ENCODE measurements at places on chromosomes 6 and 20.

DNA sequence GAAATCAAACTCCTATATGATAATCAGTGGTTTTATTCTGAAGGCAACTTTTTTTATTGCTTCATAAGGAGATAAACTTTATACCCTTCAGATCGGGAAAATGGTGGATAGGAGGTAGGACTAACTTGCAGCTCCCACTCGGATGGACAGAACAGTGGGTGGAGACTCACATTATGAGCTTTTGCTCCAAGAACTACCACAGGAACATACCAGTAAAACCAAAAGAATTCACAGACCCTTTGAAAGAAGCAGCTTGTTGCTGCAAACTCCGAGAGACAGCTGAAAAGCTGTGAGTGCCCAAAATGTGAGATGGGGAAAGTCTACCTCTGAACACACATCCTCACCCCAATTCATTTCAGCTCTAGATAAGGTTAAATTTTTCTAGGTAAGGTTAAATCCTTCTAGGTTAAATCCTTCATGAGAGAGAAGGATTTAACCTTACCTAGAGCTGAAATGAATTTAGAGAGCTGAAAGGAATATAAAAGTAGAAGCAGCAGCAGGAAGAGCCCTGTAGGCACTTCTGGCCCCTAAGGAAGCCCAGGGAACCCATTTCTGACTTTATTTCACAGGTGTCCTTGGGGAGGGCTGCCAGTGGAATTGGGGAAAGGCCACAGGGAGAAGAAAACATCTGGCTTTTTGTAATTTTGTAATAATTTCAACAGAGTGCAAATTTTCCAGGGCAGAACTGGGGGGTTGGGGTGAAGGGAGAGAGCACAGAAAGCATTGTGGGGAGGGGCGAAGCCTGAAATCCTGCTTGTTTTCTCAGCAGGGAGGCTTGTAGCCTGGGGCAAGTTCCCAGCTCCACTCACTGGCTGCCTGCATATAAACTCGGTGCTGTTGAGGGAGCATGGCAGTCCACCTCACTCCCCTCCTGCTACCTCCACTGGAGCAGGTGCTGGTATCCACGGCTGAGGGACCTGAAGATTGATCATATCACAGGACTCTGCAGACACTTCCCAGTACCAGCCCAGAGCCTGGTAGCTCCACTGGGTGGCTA lies 65.9 kb upstream of the HCRTR2 start:
- no peak for DNase-seq

GRCh38 chr6:102732898-102733297 lies 1339.4 kb downstream of the GRIK2 start:
- DNase-seq, result peak; percentile 28

DNA sequence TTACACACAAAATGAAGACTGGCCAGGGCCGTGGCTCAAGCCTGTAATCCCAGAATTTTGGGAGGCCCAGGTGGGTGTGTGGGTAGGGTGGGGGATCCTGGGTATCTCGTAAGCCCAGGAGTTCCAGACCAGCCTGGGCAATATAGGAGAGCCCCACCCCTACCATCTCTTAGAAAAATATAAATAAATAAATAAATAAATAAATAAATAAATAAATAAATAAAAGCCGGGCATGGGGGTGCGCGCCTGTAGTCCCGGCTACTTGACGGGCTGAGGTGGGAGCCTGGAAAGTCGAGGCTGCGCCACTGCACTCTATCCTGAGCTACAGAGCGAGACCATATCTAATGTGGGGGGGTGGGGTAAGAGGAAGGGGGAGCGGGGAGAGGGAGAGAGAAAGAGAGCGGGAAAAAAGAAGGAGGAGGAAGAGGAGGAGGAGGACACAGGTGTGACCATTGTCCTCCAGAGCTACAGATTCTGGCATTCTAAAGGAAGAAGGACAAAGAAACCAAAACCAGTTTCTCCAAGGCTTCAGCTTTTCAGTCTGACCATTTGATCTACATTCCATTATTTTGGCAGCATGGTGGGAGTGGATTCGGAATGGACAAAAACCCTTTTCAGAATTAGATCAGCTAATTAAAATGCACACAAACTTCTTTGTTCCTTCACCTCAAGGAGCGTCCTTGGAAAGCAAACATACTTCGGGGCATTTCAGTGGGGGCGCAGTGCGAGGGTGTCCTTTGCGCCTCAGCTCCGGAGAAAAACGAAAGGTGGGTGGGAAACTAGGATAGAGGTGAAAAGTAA lies 577 bp upstream of the C6orf141 start:
- no peak for DNase-seq

DNA sequence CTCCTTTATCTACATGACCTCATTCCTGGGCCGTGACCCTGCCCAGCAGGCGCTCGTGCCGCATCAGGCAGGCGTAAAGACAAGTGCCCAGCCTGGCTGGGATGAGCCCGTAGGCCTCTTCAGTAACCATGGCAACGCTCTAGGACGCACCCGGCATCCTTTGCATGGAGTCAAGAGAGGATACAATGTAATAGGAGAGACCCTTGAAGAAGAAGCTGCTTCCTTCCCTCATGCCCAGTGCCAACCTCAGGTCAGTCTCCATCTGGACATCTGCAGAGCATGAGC lies 5.0 kb upstream of the LSM14B start:
- no peak for DNase-seq

- peak; percentile 53 for DNase-seq
These were observed 10.0 kb upstream of the TBX18 start for GRCh38 chr6:84774157-84774984.

GRCh38 chr6:39344821-39345280 lies 22.3 kb upstream of the KCNK16 start:
- DNase-seq, result no peak

DNA sequence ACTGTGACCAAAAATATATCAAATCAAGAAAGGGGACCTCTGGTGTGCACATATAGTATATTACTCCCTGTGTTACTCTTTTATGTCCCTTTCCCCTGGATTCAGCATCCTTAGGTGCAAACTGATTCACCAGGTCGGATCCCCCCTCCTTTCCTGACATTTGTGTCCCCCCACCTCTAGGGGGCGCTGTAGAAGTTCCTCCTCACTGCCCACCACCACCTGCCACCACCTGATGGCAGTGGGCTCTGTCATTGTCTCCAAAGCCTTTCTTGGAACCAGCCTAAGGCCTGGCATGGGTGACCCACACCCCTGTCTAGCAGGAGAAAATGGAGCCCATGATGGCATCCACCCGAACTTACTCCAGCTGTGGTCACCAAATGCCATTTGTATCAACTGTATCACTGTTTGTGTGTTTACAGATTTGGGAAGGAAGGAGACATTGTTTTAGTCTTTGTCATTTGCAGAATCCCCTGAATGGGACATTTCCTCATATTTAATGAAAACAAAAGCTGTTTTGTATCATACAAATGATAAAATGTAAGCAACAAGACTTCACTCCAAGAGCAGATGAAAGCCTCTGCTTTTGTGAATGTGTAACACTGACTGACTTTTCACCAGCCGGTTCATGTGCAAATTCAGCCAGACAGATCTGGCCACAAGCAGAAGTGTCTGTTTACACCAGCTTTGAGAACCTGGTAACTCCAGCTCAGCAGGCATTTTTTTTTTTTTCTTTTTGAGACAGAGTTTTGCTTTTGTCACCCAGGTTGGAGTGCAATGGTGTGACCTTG lies 66.2 kb downstream of the ARMC2 start:
- DNase-seq, result peak; percentile 58

DNA sequence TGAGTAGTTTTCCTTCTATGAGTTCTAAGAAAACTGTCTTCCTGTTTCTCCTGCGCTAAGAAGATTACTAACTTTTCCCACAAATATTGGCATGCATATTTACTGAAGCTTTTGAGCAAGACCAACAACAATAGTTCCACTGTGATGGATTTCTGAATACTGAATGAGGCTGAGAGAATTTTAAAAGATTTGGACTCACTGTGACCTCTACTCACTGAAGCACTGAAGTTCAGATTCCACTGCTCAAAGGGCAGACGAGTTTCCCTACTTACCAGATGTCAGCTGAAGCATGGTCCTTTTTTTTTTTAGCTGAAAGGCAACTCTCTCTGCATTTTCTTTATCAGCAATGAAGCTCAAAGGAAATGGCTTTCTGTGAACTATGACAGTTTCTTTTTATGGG lies 718.5 kb downstream of the RFPL4B start:
- no peak for DNase-seq

DNA sequence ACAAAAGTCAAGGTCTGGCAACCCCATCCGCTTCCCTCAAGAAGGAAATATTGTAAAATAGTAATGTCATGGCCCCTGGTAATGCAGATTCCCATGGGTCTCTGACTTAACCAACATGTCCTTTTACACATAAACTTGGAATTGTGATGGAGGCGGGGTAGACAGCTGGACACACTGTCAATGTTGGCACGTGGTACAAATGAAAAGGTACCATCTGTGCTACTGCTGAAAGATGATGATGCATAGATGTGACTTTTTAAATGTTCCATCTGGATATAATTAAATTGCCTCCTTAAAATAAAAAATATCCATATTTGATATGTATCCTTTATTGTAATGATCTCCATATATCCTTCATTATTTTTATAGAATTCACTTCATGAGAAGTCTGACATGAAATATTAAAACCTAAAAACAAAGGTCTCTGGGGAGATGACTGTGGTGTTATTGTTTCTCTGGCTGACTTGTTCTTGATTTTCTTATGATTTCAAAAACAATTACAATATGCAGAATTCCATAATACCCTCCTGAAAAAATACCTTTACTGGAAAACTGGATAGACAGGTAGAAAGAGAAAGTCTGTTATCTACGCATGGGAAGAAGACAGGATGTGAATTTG lies 104.5 kb downstream of the MKKS start:
- no peak for DNase-seq

DNA sequence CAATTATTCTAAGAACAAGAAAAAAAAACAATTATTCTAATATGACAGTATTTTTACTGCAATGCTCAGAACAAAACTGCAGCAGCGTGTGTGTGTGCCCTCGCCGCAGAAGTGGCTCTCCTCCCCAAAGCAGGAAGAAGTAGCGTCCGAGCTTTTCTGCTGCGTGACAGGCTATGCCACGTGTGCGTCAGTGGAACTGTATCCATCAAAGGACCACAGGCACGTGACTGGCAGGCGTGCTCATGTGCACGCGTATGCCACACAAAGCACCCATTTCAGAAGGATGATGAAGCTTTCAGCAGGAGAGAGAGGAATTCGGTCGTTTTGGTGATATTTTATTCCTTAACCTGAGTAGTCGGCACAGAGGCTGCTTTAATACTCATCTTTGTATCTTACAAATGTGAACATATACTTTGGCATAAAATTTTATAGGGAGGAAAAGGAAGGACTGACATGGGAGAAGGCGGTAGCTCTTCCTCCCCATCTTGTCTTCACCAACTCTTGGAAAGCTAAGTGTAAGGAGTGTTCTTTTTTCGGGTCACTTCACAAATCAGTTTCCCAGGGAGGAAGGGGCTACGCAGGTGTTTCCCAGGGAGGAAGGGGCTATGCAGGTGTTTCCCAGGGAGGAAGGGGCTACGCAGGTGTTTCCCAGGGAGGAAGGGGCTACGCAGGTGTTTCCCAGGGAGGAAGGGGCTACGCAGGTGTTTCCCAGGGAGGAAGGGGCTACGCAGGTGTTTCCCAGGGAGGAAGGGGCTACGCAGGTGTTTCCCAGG lies 3.4 kb downstream of the TCFL5 start:
- no peak for DNase-seq

DNA sequence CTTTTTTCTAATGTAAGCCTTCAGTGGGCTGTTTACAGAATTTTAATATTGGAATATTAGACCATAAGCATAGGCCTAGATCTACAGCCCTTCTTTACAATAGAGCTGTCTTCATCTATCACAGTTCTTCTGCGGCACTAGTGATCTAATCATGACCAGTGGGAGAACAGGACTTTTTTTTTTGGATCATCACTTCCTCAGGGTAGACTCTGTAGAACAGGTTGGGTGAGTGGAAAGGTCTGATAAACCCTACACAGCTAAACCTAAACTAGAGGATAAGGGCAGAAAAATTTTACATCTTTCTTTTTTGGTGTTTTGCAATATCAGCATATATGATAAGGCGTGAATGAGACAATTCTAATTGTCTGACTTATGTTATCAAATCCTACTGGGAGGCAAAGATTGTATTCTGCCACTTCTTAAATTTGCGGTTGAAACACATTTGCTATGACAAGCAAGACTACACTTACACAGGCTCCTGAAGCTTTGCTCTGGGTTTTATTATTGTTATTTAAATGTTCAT lies 52.2 kb downstream of the GOPC start:
- no peak for DNase-seq

DNA sequence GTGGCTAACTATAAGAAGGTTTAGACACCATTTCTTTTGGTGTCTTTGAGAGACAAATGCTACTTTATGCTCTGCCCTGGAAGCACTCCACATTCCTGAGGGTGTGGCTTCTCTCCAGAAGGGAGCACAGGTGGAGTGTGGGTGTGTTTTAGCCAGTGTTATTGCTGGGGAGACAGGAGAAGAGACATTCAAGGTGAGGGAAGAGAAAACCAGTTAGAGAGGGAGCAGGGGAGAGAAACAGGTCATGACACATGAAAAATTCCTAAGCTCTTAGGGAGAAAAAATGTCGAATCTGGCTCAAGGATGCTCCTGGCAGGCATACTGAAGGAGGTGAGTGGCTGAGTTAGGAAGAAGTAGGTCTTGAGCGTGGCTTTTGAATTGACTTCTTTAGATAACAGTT lies 292.8 kb downstream of the CLIC5 start:
- no peak for DNase-seq

GRCh38 chr6:84772428-84773132 lies 8.2 kb upstream of the TBX18 start:
- no peak for DNase-seq

DNA sequence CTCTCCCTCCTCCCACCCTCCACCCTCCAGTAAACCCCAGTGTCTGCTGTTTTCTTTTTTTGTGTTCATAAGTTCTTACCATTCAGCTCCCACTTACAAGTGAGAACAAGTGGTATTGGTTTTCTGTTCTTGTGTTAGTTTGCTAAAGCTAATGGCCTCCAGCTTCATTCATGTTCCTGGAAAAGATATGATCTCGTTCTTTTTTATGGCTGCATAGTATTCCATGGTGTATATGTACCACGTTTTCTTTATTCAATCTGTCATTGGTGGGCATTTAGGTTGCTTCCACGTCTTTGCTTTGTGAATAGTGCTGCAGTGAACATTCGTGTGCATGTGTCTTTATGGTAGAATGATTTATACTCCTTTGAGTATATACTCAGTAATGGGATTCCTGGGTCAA lies 42.7 kb upstream of the KCNG1 start:
- DNase-seq, result no peak

- DNase-seq, result no peak
These were observed 21.0 kb downstream of the PPARD start for GRCh38 chr6:35363293-35363750.

- DNase-seq, result peak; percentile 73
These were observed 117.3 kb downstream of the OPRM1 start for GRCh38 chr6:154156135-154156896.

Measured in activated CD4-positive, alpha-beta T cell treated with anti-CD3 and anti-CD28 coated beads, Interleukin-2, Interleukin-6, amounts not matched to agents 100 ng/mL and 50 ng/mL, durations not matched to agents 16 hours and 8 hours (primary cell).